ENCODE measurements at places on chromosomes 3 and 15.

- DNase-seq = no peak
These were observed 21.7 kb downstream of the SH3BP5 start for GRCh38 chr3:15310491-15311370.

DNA sequence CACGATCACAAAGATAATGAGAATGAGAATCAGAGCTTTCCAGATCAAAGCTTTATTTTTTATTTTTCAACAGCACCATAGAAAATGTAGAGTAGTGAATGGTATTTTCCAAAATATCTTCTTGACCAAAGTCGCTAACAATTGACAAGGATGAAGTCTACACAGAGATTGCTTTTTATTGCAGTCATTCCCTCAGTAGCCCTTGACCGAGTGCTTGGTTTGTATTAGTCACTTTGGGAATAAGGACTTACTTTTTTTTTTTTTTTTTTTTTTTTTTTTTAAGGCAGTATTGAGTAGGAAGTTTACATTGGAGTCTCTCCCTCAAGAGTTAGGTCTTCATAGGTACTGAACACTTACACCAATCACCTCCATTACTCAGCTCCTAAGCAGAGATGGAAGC is 39.8 kb downstream of the THRB start:
- DNase-seq = no peak

DNA sequence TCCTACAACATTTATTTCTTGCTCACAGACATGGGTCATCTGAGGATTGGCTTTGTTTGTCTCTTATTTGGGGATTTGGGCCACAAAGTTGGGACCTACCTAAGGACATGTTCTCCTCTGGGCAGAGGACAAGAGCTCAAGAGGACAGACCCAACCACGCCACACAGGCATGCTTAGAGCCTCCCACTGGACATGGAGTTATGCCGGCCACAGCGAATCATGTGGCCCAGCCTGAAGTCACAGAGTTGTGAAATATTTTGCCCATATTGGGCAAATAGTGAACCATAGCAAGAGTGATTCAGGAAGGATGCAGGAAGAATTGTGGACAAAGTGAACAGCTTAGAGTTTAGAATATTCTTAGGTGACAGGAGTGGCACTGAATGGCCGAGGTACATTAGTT is 9.9 kb downstream of the TRAK1 start:
- no peak for DNase-seq

GRCh38 chr3:119681279-119681678 is 4.1 kb upstream of the COX17 start:
- no peak for DNase-seq

DNA sequence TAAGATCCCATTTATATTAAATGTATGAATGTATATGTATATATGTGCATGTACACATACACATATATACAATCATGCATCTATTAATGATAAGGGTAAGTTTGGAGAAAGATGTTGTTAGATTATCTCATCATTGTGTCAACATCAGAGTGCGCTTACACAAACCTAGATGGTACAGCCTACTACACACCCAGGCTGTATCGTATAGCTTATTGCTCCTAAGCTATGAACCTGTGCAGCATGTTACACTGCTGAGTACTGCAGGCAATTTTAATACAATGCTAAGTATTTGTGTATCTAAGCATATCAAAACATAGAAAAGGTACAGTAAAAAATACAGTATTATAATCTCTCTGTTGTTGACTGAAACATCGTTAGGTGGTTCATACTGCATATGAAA is 57.4 kb upstream of the ABHD17C start:
- DNase-seq = no peak

DNA sequence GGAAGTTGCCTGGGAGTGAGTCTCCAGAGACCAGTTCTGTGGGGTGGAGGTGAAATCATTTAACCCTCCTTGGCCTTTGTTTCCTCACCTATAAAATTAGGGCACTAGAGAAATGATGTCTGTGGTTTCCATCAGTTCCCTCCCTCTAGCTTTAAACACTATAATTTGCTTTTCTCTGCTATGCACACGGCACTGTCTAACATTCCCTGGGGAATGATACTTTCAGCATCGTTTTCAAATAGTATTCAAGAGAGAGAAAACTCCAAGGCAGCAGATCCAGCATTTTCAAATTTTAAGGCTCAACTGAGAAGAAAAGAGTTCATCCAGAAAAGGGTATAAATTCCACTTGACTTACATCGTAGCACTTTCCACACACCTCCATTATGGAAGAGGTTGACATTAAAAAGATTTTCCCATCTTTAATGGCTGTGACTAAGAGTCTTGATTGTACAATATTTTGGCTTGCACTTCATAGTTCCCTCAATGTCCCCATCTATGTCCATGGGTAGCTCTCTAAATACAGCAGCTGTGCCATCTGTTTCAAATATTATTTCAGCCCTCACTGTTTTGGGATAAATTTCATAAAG is 137.7 kb upstream of the ZPLD1 start:
- DNase-seq = no peak

DNA sequence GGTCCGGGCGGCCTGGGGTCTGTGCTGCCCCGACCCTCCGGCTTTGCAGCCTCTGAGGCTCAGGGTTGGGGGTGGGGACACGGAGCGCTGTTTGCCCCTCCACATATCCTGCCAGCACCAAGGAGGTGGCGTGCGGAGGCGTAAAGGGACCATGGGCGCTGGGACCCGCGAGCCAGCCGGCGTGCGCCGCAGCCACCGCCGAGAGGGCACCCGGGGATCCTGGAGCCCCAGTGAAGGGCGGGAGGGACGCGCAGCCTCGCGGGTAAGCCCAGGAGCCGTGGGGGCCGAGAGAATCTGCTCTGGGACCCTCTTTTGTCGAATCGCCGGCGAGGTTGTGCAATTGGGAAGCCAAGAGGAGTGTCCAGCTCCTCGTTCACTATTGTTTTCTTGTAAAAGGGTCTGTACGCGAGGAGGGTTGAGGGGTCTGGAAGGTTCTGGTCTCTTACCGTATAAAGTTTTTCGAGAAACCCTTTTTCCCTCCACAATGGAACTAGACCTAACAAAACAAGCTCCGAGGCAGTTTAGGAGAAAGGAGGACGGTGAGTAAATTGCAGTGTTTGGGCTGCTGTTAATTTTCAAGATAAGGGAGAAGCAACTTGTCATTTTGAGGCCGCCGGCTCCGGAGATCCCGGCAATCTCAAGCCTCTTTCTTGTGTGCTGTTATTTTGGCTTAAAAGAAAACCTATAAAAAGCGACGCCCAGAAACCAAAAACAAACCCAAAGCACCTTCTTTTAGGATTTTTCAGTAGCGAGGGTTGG is 29.9 kb upstream of the ST3GAL6 start:
- DNase-seq = peak; percentile 35

GRCh38 chr3:184261270-184261853 is at the start of gene CAMK2N2:
Gene CAMK2N2, minus strand, starts transcription at chr3:184261553. Its CDS starts 268 bp downstream, at chr3:184261285.
- peak; percentile 89 for DNase-seq

DNA sequence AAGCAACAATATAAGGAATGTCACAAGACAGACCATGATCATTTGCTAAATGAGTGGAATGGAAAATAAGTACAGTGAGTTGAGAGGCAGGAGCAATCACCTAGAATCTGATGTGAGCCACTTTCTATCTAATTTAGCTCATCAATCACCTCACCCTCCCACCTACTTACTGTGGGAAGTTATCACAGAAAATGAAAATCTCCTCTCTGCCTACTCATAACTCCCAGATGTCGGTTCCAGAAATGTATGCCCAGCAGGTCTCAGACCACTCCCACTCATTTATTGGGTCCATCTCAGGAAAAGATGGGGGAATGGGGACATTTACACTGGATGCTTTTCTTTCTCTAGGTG is 270.9 kb downstream of the FHIT start:
- DNase-seq = no peak

DNA sequence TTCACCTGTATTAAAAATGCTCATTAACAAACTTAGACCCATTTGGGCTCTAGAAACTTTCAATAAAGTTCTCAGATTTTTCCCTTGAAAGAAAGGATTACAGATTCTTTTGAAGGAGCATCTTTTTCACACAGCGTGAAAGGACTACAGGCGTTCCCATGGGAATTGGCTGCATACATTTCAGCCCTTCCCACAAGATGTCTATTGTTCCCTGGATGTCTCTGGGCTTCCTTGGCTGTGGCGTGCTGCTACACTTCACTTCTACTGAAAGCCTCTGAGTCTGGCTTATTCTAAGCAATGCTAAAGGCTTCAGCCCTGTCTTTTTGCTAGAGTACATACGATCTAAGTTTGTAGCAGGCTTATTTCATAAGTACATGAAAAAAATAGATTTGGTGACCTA is 1.4 kb downstream of the VEPH1 start:
- no peak for DNase-seq

DNA sequence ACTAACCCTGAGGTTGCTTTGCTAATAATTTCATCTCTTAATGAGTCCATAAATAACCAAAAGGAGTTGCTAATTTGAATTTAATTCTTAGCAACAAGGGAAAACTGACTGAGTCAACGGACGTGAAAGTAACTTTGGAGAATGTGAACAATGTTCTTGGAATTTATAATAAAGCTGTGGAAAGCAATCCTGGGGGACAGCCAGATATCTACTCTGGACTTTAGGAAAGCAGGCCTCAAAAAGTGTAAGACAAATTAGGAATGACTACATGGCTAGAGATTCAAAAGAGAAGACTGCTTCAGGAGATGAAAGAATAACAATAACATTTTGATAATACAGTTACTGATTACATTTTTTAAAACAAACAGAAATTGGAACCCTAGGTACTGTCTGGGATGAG is 318.4 kb upstream of the COL8A1 start:
- DNase-seq = no peak

DNA sequence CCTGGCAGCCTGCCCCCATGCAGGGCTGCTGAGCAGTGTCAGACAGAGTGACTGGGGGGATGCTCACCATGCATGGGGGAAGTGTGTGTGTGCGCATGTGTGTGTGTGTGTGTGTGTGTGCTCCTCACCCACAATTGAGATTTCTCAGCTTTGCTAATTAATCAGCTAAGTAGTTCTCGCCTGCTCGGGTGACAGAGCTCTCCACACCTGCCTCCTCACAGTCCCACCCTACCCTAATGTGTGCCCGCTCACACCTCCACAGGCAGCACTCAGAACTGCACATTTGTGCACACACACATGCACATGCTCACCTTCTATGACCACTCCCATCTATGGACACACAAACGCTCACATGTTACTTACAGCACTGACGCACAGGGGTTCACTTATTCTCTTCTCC is 37.3 kb downstream of the CACNA2D2 start:
- DNase-seq = no peak

DNA sequence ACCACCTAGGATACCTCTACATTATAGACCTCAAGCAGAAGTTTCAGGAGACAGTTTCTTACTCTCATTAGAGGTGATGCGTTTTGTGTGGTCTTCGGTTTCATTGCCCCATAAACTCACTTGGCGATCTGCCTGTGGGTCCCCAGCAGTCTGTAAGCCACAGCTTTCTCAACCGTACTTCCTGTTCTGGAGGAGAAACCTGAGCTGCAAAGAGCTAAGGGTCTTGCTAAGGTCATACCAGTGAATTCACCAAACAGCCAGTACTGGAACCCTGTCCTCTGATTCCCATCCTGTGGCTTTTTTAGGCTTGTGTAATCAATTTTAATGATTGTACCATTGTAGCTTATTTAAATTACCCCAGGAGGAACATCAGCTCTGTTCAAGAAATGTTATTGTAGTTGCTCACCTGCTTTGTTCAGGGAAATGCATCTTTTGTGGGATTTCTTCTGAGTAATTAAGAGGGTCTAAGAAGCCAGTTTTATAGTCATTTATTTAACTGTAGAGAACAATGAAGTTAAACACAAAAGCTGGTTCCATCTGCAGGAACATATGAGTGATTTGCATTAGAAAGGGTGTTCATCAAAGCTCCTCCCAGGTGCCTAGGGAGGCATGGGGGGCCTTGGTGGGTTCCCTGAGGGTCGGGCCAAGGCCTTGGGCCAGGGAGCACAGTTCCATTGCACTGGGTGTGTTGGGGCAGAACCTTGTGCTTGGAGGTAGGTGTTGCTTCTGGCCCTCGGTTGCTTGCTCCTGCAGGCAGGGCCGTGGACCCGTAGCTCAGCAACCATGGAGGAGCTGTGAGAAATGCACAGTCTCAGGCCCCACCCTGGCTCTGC is 69.6 kb downstream of the APBA2 start:
- DNase-seq = no peak

GRCh38 chr3:22372292-22373062 is 621.5 kb upstream of the ZNF385D start:
- no peak for DNase-seq

GRCh38 chr15:34160735-34161134 is 49.2 kb downstream of the KATNBL1 start:
- DNase-seq = no peak

DNA sequence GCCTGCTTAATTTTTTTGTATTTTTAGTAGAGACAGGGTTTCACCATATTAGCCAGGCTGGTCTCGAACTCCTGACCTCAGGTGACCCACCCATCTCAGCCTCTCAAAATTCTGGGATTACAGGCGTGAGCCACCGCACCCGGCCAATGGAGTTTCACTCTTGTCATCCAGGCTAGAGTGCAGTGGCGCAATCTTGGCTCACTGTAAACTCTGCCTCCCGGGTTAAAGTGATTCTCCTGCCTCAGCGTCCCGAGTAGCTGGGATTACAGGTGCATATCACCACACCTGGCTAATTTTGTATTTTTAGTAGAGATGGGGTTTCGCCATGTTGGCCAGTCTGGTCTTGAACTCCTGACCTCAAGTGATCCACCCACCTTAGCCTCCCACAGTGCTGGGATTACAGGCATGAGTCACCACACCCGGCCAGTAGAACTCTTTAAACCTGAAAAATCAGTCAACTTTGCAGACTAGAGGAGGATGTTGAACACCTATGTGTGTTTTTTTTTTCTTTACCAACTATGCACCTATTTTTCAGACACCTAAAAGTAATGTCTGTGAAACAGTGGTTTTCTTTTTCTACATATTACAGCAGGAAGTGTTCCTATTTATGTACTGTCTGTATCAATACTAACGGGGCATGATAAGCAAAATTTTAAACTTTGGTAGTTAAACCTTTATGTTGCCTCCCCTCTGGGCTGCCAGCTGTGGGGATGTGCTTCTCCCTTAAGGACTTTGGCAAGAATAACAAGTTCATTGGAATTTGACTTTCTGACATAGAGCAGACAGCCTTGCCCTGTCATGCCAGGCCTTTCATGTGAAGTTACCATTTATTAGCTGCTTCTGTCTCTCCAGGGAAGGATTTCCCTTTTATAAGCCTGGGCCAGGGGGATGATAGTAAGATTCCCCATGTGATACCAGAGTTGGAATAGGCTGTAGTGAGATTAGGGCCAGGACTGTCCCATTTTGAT is 8.1 kb downstream of the ARIH2 start:
- no peak for DNase-seq
